Fibroblast of skin of scalp (primary cell): ENCODE measurements at places on chromosomes 12 and 14.

- DNase-seq: no peak
These were observed 6.8 kb downstream of the MMP17 start for GRCh38 chr12:131834798-131835615.

- DNase-seq: no peak
These were observed 14.7 kb downstream of the PTCSC3 start for GRCh38 chr14:36161776-36162175.

- no peak for DNase-seq
These were observed 5.2 kb downstream of the MMP17 start for GRCh38 chr12:131833288-131833895.

- no peak for DNase-seq
These were observed 112.3 kb downstream of the TTC6 start for GRCh38 chr14:37707716-37708115.

DNA sequence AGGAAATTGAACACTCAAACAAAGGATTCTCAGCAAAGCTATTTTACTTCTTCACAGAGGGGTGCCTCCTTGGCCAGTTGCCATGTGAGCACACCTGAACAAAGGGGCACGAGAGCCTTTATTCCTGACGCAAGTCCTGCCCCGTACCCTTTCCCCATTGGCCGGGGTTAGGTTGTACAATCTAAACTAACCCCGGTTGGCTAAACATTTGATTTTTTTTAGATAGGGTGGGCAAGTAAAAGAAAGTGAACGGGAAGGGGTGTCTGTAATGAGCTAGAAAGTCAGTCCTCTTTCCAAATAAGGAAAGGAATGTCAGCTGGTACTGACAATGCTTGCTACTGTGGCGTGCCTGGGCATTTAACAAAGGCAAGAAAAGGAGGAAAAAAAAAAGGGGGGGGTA is 135.5 kb upstream of the CDKN3 start:
- DNase-seq: peak; percentile 7
